ENCODE measurements at places on chromosomes 11 and 22.
A peak's percentile ranks its signal among the peaks of the same experiment; 100 is the strongest.

- no peaks in the 10 kb centered on the region for H3K4me1 ChIP-seq
- H3K4me3 ChIP-seq = no peak overlapping the region
- H3K27ac ChIP-seq = no peak overlapping the region
These were observed 217.3 kb upstream of the ARHGAP42 start for GRCh38 chr11:100469835-100470234.

GRCh38 chr11:74749965-74750296, 1.3 kb downstream of the RNF169 start:
- H3K4me1 ChIP-seq = peaks cover 34% of the 10 kb centered on the region
- no peaks in the 10 kb centered on the region for H3K27me3 ChIP-seq
- H3K4me3 ChIP-seq = peak overlapping the region; percentile 92

DNA sequence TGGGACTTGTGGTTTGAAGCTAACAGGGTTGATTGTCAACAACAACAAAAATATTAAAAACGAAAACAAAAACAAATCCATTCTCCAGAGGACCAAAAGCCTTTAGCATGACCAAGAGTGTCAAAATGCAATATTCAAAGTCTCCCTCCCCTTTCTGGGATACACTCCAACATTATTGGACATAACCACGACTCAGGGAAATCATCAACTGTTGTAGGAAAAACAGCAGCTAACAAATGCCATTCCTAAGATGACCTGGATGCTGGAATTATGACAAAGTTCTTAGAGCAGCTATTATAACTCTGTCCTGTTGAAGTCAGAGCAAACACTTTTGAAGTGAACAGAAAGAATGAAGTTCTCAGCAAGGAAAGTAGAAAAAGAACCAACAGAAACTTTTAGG, 143.0 kb downstream of the TMEM135 start:
- no peaks in the 10 kb centered on the region for H3K27me3 ChIP-seq
- H3K27ac ChIP-seq = no peak overlapping the region
- H3K36me3 ChIP-seq = peaks cover 31% of the 10 kb centered on the region
- H3K4me3 ChIP-seq = no peak overlapping the region

DNA sequence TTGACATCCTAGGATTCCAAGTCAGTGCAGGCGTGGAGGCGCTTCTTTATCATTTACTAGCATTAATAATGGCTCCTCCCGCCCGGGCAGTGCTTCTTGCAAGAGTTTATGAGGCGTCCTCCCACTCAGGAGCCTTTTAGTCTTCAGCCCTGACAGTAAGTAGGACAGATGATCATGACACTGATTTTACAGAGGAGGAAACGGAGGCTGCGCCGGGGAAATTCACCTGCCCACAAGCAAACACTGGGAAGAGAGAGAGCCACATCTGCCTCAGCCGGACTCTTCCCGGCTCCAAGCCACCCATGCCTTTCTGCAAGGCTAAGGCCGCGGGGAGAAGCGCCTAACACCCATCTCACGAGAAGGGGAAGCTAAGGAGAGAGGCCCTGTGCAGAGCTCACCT, 35.9 kb downstream of the KIAA0930 start:
- no peaks in the 10 kb centered on the region for H3K36me3 ChIP-seq
- no peaks in the 10 kb centered on the region for H3K27me3 ChIP-seq
- no peak overlapping the region for H3K27ac ChIP-seq
- H3K4me1 ChIP-seq = peaks cover 3% of the 10 kb centered on the region
- no peak overlapping the region for H3K4me3 ChIP-seq

- no peak overlapping the region for H3K27ac ChIP-seq
- no peak for ATAC-seq
- H3K4me3 ChIP-seq = no peak overlapping the region
- no peaks in the 10 kb centered on the region for H3K36me3 ChIP-seq
- H3K4me1 ChIP-seq = no peaks in the 10 kb centered on the region
These were observed 42.9 kb upstream of the NFAM1 start for GRCh38 chr22:42475122-42475521.

DNA sequence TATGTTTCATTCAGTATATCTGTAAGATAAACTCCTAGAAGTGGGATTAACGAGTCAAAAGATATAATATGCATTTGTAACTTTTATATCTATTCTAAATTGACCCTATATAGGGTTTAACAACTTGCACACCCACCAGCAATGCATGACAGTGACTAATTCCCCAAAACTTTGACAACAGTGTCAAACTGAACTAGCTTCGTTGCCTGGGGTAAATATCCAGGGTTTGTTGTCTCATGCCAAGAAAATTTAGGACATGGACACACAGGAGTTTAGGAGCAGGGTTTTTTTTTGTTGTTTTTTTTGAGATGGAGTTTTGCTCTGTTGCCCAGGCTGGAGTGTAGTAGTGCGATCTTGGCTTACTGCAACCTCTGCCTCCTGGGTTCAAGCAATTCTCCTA, 5.1 kb downstream of the SNU13 start:
- H3K4me3 ChIP-seq = peak overlapping the region; percentile 95
- peaks cover 4% of the 10 kb centered on the region for H3K4me1 ChIP-seq

GRCh38 chr22:39148727-39149535, 3.5 kb downstream of the CBX7 start:
- peaks cover 6% of the 10 kb centered on the region for H3K27me3 ChIP-seq
- peaks cover 27% of the 10 kb centered on the region for H3K4me1 ChIP-seq
- ATAC-seq = peak; percentile 53
- peak overlapping the region; percentile 92 for H3K4me3 ChIP-seq

DNA sequence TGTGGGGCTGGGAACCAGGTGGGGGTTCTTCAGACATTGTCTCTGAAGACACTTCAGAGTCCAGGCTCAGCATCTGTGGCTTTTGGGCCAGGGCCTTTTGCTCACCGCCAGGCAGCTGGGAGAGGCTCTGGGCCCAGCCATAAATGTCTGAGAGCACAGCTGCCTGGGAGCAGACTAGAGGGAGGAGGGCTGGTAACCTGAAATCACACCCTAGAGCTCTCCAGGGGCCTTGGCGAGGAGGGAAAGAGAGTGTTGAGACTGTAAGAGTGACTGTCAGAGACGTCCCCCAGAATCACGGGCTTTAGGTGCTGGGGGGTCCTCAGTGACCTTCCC, 4.1 kb downstream of the TRABD start:
- H3K36me3 ChIP-seq = peaks cover 24% of the 10 kb centered on the region
- peak overlapping the region; percentile 88 for H3K4me3 ChIP-seq
- H3K27ac ChIP-seq = peak overlapping the region; percentile 89
- peak; percentile 0 for ATAC-seq
- H3K27me3 ChIP-seq = no peaks in the 10 kb centered on the region

DNA sequence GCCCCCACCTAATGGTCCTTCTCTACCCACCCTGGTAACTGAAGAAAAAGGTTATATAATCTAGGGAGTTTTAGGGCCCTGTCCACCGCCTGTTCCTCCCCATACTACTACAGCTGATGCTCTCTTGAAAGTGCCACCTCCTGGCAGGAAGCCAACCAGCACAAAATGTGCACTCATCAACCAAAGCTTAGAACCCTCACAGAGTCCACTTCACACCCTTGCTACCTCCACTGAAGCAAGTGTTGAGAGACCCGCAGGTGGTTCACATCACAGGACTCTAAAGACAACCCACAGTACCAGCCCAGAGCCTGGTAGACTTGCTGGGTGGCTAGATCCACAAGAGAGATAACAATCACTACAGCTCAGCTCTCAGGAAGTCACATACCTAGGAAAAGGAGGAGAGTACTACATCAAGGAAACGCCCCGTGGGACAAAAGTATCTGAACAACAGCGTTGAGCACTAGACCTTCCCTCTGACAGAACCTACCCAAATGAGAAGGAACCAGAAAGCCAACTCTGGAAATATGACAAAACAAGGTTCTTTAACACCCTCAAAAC, 17.5 kb upstream of the OR10W1 start:
- no peak for ATAC-seq
- no peak overlapping the region for H3K27ac ChIP-seq
- H3K4me3 ChIP-seq = no peak overlapping the region
- H3K36me3 ChIP-seq = no peaks in the 10 kb centered on the region

DNA sequence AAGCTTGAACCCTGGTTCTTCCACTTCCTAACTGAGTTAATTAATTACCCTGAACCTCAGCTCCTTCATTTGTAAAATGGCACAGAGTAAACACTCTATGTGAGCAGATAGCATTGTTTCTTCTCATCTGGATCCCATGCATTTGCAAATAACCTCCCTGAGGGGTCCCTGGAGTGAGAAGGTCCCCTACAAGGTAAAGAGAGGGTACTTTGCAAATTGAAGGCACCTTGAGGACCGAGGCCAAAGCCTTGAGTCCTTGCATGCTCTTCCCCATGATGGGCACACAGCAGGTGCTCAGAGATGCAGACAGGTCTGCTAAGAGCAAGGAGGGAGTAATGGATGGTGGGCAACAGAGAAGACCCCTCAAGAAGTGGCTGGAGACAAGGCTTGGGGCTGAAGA, 33.2 kb downstream of the OTOG start:
- no peak overlapping the region for H3K27ac ChIP-seq
- no peaks in the 10 kb centered on the region for H3K4me1 ChIP-seq
- no peak for ATAC-seq
- H3K36me3 ChIP-seq = no peaks in the 10 kb centered on the region
- H3K27me3 ChIP-seq = peaks cover 12% of the 10 kb centered on the region

- peaks cover 5% of the 10 kb centered on the region for H3K36me3 ChIP-seq
- H3K27ac ChIP-seq = peak overlapping the region; percentile 79
- H3K4me1 ChIP-seq = peaks cover 4% of the 10 kb centered on the region
- H3K27me3 ChIP-seq = peaks cover 28% of the 10 kb centered on the region
These were observed 689 bp downstream of the RAB39A start for GRCh38 chr11:107928767-107929507.

DNA sequence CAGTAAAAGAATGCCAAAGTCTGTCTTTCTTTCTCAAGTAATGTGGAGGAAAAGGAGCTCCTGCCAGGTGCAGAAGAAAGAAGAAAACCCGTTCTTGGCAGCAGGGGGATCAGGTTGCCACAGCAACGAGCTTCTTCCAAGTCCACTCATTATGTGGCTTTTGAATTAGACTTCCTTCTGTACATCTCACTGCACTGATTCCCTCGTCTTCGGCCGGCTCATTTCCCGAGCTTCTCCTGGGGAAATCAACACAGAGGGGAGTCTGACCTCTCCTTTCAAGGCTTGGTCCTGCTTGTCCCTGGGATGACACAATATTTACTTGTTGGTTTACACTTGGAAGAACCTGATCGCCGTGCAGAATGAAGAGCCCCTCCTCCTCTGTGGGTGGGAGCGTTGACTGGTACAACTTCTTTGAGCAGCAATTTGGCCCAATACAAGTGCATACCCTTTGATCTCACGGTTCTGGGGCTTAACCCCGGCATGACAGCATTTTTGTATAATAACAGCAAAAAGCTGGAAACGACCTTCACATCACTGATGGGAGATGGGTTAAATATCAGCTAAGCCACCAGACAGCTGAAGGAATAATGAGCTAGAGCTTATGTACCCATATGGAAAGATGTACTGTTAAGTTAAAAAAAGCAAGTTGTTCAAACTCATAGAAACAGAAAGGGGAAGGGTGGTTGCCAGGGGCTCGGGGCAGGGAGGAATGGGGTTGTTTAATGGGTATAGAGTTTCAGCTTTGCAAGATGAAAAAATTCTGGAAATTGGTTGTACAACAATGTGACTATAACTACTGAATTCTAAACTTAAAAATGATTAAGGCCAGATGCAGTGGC, 35.4 kb downstream of the MCHR1 start:
- H3K27ac ChIP-seq = no peak overlapping the region
- H3K4me1 ChIP-seq = peaks cover 6% of the 10 kb centered on the region
- H3K4me3 ChIP-seq = no peak overlapping the region
- peaks cover 5% of the 10 kb centered on the region for H3K36me3 ChIP-seq
- no peak for ATAC-seq
- H3K27me3 ChIP-seq = no peaks in the 10 kb centered on the region

DNA sequence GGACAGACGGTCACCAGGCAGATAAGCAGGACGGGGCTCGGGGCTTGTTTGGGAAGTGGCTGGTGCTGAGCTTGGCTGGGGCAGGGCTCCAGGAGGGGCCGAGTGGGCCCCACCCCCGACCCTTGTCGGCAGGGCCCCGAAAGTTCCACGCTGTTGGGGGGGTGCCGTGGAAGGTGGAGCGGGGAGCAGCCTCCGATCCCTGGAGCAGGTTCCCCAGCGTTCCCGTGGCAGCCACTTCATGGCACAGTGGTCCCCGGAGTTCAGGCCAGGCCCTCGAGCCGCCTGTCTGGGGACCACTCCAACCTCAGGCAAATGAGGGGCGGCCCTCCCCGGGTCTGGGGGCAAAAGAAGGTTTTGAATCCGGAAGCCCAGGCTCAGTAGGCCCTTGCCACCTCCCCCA, 46.7 kb upstream of the PPARA start:
- ATAC-seq = no peak
- no peak overlapping the region for H3K4me3 ChIP-seq
- H3K27ac ChIP-seq = no peak overlapping the region
- H3K4me1 ChIP-seq = no peaks in the 10 kb centered on the region

GRCh38 chr22:50219800-50220602, 19.2 kb downstream of the SELENOO start:
- H3K36me3 ChIP-seq = peaks cover 56% of the 10 kb centered on the region
- peaks cover 2% of the 10 kb centered on the region for H3K4me1 ChIP-seq
- no peak overlapping the region for H3K27ac ChIP-seq
- H3K4me3 ChIP-seq = no peak overlapping the region

GRCh38 chr11:25730230-25730629, 601.7 kb upstream of the ANO3 start:
- no peak for ATAC-seq
- no peak overlapping the region for H3K4me3 ChIP-seq
- no peaks in the 10 kb centered on the region for H3K27me3 ChIP-seq
- H3K36me3 ChIP-seq = no peaks in the 10 kb centered on the region
- no peak overlapping the region for H3K27ac ChIP-seq

- ATAC-seq = no peak
- H3K36me3 ChIP-seq = no peaks in the 10 kb centered on the region
- H3K4me1 ChIP-seq = peaks cover 4% of the 10 kb centered on the region
These were observed 70.6 kb upstream of the ATXN10 start for GRCh38 chr22:45600790-45601730.

DNA sequence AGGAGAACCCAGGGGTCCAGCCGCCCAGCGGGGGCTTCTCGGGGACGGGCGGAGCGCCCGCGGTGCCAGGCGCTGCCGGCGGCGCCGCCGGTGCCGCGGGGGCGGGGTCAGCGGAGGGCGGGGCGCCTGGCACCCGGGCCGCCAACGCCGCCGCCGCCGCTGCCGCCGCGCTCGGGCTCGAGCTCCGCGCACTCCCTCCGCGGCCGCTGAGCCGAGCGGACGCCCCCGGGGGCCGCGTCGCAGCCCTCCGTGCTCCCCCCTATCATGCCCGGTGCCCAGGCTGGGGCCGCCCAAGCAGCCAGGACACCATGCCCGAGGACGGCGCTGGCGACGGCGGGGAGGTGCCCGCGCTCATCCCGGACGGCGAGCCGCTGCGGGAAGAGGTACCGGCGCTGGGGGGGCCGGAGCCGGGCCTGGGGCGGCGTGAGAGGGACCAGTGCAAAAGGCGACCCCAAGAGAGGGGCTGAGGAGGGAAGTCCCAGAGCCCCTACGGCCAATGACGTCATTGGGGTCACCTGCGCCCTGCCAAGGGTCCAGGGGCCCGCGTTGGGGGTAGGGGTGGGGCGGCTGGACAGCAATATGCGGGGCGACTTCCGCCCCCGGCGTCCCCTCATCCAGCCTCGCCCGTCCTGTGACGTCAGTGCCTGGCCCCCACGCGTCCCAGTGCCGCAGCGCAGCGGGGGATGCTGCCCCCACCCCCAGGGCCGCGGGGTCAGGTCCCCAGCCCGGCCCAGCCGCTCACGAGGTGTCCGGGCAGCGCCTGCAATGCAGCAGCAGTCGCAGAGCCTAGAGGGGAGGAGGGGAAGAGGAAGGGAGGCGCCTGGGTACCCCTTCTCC, at the start of gene TMEM151A:
Gene TMEM151A, plus strand, starts transcription at position 189 of the 837 bp plus-strand sequence. Its CDS starts 120 bp downstream, at position 309.
- peak within 1 kb of the TSS; percentile 92 for H3K4me3 ChIP-seq
- H3K27ac ChIP-seq = peak within 1 kb of the TSS; percentile 96
- H3K4me1 ChIP-seq = peaks cover 8% of the 10 kb centered on the region
- ATAC-seq = no peak
- H3K36me3 ChIP-seq = no peaks in the 10 kb centered on the region
- H3K27me3 ChIP-seq = peaks cover 10% of the 10 kb centered on the region

- H3K36me3 ChIP-seq = no peaks in the 10 kb centered on the region
- no peaks in the 10 kb centered on the region for H3K27me3 ChIP-seq
- no peak overlapping the region for H3K27ac ChIP-seq
- no peak overlapping the region for H3K4me3 ChIP-seq
- no peak for ATAC-seq
These were observed 274.9 kb upstream of the CADM1 start for GRCh38 chr11:115778928-115779650.

All from activated T-helper 17 cell treated with anti-CD3 and anti-CD28 coated beads, Interleukin-2, amount 50 U/mL, for 72 hours (primary cell).